ENCODE measurements at places on chromosomes 7 and 10.
A peak's percentile ranks its signal among the peaks of the same experiment; 100 is the strongest.

DNA sequence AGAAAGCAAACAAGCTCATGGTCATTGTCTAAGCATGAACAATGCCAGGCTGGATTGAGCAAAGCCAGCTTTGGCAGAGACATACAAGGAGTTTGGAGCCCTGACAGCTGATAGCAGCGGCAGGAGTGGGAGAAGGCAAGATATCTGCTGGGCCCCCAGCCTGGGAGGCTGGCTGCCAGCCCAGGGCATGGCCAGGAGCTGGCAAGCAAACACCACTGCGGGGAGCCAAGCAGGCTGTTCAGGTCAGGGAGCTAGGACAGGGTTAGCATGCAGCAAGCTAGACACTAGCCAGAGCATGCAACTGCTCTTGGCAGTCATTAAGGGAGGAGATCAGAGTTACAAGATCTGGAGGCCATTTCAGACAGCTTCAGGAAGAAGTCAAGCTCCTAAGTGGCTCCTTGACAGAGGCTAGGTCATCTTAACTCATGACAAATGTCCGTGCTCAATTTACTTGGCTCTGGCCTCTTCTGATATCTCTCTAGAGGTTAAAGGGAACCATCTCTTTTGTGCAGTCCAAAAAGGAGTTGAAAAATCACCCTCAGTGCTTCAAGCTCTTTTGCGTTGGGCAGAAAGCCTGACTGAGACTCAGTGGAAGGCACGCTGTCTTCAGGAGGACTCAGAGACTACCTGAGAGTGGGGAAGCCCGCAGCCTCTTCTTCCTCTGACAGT is 436.8 kb upstream of the C7orf33 start:
- no peak for DNase-seq

DNA sequence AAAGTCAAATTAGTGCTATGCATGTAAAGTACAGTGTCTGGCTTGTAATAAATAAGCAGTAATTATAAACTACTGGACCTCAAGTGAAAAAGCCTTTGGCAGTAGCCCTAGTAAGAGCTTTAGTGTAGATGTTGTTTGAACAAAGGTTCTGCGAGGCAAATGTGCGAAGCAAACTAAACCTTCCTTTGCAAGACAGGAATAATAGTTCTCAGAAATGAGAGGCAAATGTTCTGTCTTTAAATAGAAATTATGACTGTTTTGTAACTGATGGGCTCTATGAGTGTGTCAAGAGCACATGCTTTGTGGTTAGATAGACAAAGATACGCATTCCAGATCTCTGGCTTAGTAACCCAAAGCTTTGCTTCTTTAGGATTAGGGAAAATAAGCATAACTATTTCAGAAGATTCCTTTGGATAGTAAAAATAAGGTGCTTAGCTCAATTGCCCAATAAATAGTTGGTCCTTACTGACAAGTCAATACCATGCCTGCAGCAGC is 169.2 kb upstream of the CDC14C start:
- no peak for DNase-seq

DNA sequence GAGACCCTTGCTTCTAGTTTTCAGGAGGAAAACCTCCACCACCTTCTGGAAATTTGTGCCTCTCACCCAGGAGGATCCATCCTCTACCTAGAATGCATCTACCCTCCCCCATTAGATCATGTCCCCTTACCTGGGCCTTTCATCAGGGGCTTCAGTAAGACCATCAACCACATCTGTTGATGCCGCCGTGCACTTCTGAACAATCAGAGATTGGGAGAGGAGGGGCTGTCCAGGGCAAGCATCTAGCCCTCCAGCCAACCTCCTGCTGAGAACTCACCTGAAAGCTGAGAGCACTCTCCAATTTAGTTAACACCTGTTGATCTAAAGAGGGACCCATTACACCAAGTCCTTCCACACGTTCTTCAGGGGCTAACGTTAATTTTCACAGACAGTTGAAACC is 57.6 kb upstream of the PIK3CG start:
- no peak for DNase-seq

- DNase-seq = peak; percentile 97
Observed at GRCh38 chr10:72625608-72626443, at the start of gene MICU1. Gene MICU1, minus strand, starts transcription at chr10:72626079. Its CDS starts 59,286 bp downstream, at chr10:72566793.

GRCh38 chr10:132958883-132959558 is 16.7 kb upstream of the CFAP46 start:
- DNase-seq = no peak

DNA sequence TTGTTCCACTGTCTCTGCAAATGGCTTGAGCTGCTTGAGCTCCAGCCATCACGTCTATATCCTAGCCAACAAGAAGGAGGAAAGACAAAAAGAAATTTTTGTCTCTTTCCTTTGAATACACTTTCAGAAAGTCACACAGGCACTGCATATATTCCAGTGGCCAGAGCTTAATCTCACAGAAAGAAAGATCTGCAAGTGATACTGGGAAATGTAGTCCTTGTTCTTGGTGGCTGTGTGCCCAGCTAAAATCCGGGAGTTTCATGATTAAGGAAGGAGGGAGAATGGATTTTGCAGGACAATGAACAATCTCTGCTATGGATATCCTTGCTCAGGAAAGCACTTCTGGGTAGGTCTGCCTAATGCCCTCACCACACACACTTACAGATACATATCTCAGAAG is 19.5 kb upstream of the DLG5 start:
- no peak for DNase-seq

- DNase-seq = no peak
Observed at GRCh38 chr10:69494626-69495558, 43.6 kb downstream of the TSPAN15 start.

DNA sequence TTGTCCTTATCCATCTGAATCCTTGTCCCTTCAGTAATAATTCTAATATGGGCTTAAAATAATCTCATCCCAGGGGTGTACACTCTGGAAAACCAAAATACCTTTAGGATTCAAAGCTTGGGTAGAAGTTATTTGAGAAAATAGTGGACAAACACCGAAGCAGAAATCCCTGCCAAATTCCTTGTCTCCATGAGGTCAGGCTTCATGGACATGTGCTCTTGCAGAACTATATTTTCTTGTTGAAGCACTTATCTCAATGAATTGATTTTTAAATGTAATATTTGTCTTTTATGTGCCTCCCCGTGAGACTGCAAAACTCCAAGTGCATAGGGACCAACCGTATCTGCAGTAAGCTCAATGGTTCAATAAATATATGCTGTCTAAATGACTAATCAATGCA is 1153.3 kb upstream of the AUTS2 start:
- no peak for DNase-seq

- DNase-seq = no peak
Observed at GRCh38 chr10:20984662-20985061, 87.6 kb upstream of the NEBL start.

DNA sequence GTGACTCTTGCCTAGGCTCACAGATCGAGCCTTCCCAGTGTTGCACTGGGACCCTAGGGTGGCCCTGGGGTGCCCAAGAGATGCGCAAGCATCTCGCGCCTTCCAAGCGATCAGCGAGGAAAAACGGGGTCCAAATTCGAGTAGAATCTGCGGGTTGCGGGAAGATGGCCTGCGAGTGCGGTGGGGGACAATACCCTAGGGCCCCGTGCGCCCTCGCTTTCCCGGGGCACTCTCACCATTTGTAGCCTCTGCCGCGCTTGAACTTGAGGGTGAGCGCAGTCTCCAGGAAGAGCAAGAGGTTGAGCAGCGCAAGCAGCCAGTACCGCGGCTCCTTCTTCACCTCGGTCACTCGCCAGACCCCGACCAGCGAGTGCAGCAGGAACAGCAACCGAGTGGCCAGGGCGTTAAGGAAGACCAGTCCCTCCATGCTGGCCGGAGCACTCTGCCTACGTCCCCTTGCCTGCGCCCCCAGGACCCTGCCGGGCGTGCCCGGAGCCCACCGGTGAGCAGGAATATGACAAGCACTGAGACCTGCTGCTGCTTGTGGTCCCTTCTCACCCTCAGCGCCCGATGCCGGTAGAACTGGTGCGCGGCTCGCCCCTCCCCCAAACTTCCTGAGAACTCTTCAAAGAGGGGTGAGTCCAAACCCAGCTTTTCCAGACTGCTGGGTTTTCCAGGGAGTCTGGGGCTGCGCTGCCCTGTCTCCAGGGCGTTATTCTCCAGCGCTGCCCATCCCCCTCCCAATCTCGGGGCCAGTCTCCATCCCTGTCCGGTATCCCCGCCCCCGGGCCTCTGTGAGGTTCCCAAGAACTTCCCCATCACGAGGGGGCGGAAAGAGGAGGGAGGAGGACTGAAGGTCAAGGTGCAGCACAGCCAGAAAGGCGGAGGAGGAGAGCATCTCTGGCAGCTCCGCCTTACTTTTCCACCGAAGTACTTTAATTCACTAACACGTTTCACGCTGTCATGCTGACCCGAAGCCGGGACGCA is at the start of gene TMEM26:
Gene TMEM26 (minus strand): TSS at position 727 of the 987 bp plus-strand sequence. CDS start 300 bp downstream, at position 427.
- DNase-seq = no peak

- DNase-seq = no peak
Observed at GRCh38 chr10:106106114-106106513, 1058.4 kb downstream of the SORCS1 start.

DNA sequence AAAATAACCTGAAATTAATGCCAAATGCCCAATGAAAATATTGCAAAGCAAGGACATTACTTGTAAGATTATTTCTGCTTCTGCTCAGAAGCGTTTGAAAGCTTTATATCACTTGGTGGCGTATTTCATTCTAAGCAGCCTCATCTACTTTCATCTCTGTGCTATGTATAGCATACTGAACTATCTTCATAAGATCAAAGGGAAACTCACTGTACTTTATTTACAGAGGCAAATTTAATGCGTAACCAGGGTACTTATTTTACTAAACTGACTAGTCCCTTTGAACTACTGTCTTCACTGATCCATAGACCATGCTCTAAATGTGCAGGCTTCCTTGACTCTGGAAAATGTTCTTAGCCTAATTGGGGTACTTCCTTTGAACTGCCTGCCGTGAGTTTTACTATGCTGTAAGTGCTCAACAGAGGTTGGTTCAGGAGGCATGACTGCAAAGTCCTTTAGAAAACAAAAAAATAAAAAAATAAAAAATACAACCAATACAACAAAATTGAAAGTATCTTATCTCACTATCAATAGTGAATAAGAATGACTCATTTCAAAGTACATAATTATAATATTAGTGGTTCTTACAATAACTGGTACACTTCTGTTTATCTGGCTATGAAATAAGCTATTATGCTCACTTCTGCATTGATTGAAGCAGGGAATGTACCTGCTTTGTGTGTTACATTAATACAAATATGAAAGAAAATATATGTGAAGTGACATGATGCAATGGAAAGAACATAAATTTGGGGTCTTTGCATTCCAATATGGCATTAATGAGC is 41.0 kb upstream of the TSPAN12 start:
- no peak for DNase-seq

DNA sequence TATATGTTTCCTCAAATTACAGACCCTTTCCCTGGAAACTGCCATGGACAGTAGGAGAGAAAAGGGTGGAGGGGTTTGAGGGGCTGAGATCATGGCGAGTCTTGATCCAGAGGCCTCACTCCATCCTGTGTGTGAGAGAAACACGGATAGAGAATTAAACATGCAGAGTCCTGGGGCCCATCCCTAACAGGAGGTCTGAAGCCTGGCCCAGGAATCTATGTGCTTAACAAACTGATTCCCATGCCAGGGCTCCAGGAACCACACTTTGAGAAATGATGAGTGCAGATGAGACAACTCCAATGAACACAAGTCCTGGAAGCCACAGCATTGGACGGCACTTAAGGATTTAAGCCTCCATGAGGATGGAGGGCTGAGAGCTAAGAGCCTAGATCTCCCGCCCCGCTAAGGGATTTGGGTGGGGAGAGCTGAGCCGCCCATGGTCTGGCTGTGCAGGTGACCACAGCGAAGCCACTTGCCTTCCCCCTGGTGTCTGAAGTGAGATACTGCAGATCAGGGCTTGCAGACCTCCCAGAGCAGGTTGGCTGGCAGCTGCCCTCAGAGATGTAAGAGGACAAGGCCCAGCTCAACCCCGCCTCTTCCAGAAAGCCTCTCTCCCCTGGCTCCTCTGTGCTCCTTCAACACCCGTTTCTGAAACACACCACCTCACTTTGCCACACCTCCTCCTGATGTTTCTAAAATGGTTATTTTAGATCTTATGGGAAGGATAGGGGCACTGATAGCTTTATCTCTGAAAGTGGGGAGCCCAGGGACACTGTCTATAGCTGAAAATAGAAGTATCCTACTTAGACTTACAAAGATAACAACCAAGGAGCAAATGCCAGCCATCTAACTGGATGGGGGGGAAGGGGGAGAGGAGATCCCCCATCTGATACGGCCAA is 24.8 kb upstream of the EIF5AL1 start:
- DNase-seq = peak; percentile 45

GRCh38 chr10:66695046-66695445 is 230.8 kb upstream of the LRRTM3 start:
- no peak for DNase-seq

DNA sequence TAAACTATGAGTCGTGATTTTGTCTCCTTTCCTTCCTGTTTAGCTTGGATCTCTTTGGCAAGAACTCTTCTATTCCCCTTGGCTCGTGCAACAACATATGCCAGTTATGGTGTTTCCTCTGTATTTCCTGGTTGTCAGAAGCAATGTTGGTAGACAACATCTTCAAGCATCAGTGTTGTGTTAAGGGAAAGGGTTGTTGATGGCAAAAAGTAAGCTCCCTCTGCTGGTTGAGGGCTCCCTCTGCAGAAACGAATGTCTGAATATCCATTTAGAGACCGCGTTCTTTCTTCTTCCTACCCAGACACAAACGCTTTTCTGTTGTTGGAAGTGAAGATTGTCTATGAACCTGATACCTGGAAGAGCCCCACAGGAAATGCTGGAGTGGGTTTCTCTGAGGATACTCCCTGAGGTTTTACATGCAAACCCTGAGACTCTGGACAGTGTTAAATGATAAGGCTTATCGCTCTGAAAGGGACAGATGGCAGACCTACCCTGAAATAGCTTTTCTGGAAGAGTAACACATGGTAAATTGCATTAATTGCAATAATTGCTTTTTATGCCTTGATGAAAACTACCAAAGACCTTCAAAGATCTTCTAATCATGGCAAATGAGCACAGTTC is 23.5 kb upstream of the C1QL3 start:
- DNase-seq = peak; percentile 10

DNA sequence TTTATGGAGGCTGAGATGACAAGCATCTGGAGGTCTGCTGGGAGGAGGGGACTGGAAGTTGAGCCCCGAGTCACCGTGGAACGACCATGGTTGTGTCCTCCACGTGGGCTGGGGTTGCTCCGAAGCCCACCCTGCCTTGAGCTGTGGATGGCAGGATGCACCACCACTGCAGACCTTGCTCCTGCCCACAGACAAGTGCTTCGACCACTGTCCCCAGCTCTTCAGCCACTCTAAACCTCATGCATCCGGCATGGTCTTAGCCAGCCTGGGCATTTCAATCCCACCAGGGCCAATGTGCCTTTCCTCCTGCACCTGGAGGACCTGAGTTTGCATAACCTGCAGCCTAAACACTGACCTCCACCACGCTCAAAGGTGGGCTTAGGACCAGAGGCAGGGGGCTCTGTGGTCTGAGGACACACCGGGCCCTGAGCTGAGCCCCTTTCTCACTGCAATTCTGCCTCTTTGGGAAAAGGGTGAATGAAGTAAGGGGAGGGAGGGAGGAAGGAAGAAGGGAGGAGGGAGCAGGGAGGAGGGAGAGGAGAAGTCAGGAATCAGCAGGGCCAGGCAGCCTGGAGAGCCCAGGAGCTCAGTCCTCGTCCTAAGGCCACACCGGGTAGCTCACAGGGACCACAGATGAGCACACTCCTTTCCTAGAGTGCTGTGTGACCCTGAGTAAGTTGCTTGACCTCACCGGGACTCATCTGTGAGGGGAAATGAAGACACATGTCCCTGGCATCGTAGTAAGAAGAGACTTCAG is 44.8 kb upstream of the DNAAF5 start:
- no peak for DNase-seq

GRCh38 chr10:77603534-77603927 is 34.1 kb downstream of the KCNMA1 start:
- DNase-seq = no peak

GRCh38 chr7:94741179-94741578 is 85.2 kb upstream of the SGCE start:
- DNase-seq = no peak
